Cardiac muscle cell (in vitro differentiated cells and primary cell): ENCODE measurements at places on chromosomes 16 and 17. TPM values are rescaled to one million over a fixed set of nuclear protein-coding genes. Genes with fewer than 3 reads are reported as not detected.
A peak's percentile ranks its signal among the peaks of the same experiment; 100 is the strongest.

DNA sequence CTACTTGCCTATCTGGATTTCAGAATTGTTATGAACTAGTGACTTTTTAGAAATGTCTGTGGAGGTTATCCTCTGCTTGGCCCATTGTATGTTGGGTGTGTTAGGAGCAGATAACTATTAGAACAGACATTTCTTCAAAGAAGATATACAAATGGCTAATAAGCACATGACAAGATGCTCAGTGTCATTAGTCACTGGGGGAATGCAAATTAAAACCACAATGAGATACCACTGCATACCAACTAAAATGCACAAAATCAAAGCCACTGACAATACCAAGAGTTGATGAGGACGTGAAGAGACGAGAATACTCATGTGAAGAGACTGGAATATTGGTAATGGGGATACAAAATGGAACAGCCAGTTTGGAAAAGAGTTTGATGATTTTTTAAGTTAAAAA lies 39.2 kb downstream of the CEP112 start:
- no peak for DNase-seq

DNA sequence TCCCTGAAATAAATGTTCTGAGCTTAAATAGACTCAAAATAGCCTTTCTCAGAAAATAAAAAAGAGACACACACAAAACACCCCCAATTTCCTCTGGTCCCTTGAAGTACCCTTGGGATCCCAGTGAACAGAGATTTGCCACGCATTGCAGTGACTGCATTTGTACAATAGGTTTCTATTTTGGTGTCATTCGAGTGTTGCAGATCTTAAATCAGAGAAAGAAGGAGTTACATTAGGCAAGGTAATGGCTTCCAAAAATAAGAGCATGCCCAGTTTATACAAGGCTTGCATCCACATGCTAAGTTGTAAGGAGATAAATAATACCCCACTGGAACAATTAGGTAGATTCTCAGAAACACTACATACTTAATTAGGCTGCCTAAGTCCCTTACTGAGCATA lies 2.2 kb downstream of the TOX3 start:
- no peak for DNase-seq

GRCh38 chr16:16019488-16019887 lies 70.1 kb downstream of the ABCC1 start:
- no peak for DNase-seq

DNA sequence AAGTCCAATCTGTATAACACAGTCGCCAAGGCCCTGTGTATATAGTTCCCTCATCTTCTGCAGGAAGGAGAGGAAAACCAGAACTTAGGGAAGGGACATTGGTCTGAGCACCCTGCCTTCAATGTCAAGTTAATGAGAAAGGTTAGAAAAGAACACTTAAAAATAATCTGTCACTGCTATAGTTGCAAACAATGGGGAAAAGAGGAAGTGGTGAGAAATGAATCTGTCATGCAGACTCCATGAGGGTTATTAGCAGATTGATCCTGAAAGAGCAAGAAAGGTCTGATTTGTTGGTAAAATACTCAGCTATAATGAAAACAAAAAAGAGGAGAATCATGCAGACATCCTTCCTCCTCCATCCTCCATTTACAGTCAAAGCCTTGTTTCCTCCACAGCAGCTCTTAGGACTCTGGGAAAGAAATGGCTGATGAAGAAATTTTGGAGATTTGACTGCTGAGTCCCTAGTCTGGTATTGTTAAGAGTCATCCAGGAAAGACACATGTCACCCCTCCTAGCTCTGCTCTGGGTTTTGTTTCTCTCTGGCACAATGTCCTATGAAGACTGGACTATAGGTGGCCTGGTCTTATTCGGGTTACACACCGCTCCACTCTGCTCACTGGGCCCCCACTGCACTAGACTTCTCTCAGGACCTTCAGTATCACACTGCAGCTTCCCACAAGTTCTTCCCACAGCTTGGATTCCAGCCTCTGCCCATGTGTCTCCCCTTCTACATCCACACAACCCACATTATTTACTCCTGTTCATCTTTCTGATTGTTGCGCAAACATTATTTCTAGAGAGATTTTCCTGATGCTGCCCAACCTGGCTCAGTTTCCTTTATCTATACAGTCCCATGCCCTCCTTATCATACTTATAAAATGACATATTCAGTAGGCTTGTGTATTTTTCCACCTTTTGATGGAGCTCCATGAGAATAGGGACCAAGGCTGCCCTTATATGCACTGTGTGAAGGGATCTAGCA lies 56.5 kb upstream of the XYLT1 start:
- no peak for DNase-seq

GRCh38 chr16:1073566-1074378 lies 1.2 kb downstream of the SSTR5 start:
- peak; percentile 51 for DNase-seq

- DNase-seq, result no peak
These were observed 3.4 kb downstream of the PPP1R9B start for GRCh38 chr17:50146927-50147665.

DNA sequence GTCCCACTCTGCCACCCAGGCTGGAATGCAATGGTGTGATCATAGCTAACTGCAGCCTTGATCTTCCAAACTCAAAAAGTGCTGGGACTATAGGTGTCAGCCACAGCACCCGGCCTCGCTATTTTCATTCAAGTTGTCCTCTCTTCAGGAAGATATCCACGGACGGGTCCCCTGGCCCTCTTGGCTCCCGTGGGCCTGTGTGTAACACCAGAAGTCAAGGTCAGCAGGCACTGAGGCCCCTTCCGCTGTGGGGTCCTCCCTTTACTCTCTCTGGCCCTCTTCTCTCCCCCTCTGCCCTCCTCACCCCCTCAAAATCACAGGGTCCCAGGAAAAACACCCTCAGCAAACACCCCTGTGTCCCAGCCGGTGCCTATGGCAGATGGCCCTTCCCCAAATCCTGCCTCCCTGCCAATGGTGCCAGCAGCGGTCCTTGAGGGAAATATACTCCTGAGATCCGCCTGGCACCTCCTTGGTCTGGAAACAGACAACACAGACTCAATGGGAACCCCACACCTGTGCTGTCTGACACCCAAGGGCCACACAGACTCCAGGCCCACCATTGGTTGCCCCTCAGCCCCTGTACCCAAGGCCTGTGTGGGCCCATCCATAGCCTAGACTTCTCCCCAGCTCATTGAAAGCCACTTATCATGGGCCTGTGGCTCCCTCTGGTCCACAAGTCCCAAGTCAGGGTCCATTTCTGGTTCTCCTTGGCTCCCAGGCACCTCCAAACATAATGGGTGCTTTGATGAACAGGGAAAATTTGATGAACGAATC lies 221.5 kb downstream of the ZNF423 start:
- no peak for DNase-seq

- DNase-seq, result peak; percentile 40
These were observed 54.1 kb downstream of the XYLT1 start for GRCh38 chr16:17416461-17417311.

- no peak for DNase-seq
These were observed 827 bp upstream of the UBALD1 start for GRCh38 chr16:4615384-4616046.

DNA sequence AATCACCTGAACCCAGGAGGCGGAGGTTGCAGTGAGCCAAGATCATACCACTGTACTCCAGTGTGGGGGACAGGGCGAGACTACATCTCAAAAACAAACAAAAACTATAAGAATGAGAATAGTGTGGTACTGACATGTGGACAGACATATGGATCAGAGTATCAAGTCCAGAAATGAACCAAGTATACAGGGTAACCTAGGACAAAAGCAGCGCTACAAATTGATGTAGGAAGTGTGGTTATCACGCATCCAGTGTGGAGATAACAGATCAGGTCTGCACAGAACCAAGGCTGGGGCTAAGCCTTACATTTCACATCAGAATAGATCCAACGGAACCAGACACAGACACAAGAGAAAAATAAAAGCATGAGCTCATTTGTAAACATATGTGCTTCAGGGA lies 23.0 kb upstream of the C16orf95 start:
- DNase-seq, result no peak

- DNase-seq, result peak; percentile 69
These were observed 190.4 kb downstream of the USP22 start for GRCh38 chr17:20852239-20852989.

KLHL10 gene
- 0.36 TPM in 1 of 2 replicates, not detected in the other for total RNA-seq

ZKSCAN2 gene
- total RNA-seq, result 10.3 and 11.4 TPM in 2 replicates

IL34 gene
- not detected in 2 replicates for total RNA-seq

SLC16A6 gene
- 0.15 and 0.35 TPM in 2 replicates for total RNA-seq

TMIGD1 gene
- not detected in 2 replicates for total RNA-seq

FOXF1 gene
- total RNA-seq, result 2.6 and 3.5 TPM in 2 replicates
